ENCODE measurements at places on chromosomes 13 and 19.

DNA sequence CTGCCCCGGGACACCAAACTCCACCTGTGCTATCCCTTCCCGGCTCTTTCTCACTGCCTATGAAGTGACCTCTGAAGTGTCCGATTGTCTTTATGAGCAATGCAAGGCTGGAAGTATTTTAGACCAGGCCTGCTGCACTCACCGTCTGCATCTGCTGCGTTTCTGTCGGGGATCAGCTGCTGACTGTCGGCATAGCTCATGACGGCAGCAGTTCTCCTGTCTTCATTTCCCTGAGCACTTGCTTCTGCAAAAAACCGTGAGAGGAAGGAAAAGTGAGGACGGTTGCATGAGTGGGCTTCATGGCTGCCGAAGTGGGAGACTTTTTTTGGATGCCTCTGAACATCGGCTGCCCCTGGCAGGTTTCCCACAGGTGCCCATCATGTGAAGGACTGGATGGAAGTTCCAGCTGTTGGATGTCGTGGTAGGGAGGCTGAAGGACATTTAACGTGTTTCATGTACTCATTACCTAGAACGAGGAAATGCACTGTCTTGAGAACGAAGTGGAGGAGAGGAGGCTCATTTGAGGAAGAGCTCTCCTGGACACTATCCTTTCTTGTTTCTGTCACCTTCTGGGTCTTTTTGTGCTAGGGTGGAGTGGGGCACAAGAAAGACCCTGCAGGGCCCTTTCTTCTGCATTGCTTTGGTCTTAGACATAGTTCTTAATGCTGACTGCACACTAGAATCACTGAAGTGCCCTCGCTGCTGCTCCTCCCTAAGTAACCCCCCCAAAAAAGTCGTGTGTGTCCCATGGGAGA is 94.7 kb downstream of the RNASEH2B start:
- DNase-seq = no peak

GRCh38 chr13:106143392-106143791 is 392.1 kb downstream of the EFNB2 start:
- no peak for DNase-seq

DNA sequence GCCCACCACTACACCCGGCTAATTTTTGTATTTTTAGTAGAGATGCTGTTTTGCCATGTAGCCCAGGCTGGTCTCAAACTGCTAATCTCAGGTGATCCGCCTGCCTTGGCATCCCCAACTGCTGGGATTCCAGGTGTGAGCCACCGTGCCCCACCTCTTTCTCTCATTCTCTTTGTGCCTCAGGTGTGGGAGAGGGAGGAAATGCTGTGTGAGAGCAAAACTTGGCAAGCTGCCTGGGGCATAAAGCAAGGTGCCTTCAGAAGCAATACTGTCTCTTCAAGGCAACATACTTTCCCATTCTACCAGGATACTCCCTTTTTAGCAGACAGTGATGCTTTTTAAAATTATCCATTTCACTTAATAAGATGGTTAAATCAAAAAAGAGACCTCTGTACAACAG is 53.2 kb upstream of the RFC3 start:
- no peak for DNase-seq

DNA sequence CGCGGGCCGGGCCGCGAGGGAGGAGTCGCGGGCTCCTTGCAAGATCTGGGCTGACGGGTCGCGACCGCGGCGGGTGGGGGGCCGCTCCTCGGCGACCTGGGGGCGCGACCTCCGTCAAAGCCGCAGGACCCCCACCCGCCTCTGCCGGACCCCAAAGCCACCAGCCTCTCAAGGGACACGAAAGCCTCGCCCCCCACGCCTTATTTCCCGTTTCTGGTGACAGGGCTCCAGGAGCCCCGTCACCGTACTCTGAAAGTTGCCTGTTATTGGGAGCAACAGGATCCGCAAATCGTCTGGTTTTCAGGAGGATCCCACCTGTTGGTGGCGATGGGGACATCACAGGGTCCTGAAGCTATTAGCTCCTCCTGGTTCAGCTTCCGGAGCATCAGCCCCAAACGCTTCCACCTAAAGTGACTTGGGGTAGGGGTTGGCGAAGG is 530 bp downstream of the MAU2 start:
- DNase-seq = peak; percentile 85

GRCh38 chr13:95588721-95589120 is 36.2 kb downstream of the CLDN10 start:
- no peak for DNase-seq

DNA sequence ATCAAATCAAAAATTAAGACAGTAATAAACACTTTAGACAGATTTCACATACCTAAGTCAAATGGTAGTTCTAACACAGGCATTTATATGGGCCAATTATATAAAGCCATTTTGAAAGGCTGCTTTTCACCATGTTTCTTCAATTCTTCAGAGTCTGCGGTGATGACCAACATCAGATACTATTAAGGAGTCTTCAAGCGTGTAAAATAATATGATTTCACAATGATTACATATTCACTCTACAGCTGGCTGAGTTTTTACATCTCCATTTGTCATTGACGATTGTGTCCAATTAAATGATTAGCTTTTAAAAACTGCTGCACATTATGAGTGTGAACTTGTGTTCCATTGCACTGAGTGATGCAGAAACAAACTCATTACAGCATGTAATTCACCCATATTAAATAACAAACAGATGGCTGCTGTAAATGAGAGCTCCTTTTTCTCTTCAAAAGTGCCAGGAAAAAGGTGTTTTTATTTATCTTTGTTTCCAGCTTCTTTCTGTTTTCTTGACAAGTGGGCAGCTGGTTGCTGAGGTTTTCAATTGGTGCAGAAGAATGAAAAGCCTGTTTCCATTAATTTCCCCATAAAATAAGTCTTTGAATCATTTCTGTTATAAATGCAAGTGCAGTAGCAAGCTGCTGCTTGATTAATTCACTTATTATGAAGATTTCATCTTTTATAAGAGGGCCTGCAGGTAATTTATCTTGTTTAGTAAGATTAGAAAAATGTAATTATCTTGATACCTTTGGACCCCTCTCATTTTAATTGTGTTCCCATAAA is 676.1 kb upstream of the KLHL1 start:
- no peak for DNase-seq

DNA sequence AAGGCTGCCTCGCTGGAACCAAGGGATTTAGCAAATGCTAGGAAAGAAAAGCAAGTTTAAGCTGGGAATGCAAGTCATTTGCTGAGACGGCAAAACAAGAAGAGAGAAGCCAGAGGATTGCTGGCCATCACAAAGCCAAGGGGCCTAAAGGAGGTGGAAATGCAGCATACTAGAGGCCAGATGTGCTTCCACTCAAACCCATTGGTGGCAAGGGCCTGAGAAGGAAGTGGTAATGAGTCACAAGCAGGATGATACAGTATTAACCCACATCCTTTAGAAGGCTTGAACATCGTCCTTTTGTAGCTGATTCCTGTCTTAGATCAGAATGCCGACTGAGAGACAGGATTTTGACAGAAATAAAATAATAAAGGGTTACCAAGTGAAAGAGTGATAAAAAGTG is 68.2 kb downstream of the ITGBL1 start:
- no peak for DNase-seq

GRCh38 chr13:83453723-83454122 is 428.6 kb downstream of the SLITRK1 start:
- DNase-seq = no peak

DNA sequence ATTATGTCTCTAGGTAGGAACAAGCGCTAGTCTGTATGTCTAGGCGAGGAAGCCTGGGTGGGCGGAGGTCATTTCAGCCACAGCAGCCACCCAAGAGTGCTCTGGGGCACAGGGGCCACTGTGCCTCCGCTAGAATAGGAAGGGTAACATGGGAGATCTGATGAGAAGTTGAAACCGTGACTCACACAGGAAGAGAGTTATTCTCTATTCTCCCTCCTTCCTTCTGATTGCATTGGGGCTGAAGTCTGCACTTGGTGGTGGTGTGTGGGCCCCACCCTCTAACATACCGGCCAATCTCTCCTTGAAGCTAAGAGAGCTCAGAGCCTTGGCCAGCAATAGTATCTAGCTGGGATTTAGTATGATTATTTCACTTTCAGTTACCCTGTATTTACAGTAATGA is 20.3 kb upstream of the GGACT start:
- no peak for DNase-seq

DNA sequence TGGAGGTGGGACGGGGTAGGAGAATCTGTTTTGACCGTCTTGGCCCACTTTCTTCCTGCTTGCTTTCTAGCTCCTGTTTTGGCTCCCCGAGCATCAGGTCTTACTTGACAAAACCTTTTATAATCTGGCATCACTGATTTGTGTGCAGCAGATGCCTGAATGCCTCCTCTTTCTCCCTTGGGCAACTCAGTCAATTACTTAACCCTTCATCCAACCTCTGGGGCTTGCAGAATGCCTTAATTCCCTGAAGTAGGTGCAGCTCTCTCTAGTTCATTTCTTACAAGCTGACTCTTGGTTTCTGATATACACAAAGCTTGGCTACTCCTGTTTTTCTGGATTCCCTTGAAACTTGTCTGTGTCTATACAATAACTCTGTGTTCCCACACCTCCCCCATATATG is 5.7 kb upstream of the NUP58 start:
- DNase-seq = no peak

- no peak for DNase-seq
Measured at GRCh38 chr19:1396768-1397679, 4.3 kb downstream of the GAMT start.

DNA sequence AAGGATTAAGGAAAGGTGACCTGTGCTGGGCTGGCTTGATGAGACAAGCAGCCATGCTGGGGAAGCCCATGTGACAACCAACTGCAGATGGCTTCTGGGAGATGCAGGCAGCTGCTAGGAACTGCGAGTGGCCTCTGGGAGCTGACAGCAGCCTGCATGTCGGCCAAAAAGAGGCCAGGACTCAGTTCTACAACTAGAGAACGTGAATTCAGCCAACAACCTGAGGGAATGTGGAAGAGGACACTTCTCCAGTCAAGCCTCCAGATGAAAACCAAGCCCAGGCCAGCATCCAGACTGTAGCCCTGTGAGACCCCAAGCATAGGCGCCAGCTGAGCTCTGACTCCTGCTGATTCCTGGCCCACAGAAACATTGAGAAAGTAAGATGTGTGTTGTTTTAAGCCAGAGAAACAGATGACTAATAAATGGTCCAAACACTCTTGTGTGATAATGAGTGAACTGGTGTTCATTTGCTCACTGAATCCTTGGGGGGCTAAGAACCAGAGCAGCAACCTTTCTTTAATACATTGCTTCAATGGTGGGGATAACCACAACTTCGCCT is 45.0 kb downstream of the SLC7A1 start:
- DNase-seq = no peak

Measured in H7 (cell line).